ENCODE measurements at places on chromosomes 4 and X. TPM values are rescaled to one million over a fixed set of nuclear protein-coding genes. Genes with fewer than 3 reads are reported as not detected.

The GLRB gene
- 11.9 TPM for total RNA-seq

- H3K4me1 ChIP-seq, result no peaks in the 10 kb centered on the region
- peaks cover 5% of the 10 kb centered on the region for H3K36me3 ChIP-seq
- DNase-seq, result no peak
- H3K4me3 ChIP-seq, result no peak overlapping the region
- no peak overlapping the region for H3K27ac ChIP-seq
- H3K27me3 ChIP-seq, result no peaks in the 10 kb centered on the region
Observed at GRCh38 chrX:153499876-153500275, 5.1 kb downstream of the BGN start.

- peaks cover 2% of the 10 kb centered on the region for H3K27me3 ChIP-seq
- no peaks in the 10 kb centered on the region for H3K4me1 ChIP-seq
- no peaks in the 10 kb centered on the region for H3K36me3 ChIP-seq
Observed at GRCh38 chrX:53004038-53004437, 44.6 kb upstream of the GPR173 start.

DNA sequence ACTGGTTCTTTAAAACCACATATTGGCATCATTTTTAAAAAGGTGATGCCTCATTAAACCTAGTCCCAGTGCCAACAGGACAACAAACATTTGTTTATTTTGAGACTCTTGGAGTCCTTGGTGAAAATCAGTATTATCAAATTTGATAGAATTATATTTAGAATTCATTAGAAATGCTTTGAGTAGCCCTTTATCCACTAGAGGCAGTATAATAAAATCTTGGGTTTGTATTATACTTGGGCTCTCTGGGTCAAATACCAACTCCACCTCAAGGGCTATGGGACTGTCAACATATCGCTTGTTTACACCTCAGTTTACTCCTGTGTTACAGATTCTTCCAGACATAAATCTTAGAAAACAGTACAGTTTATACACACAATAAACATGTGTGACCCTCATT lies 335.7 kb upstream of the FSTL5 start:
- H3K4me1 ChIP-seq, result peaks cover 1% of the 10 kb centered on the region
- no peaks in the 10 kb centered on the region for H3K27me3 ChIP-seq
- no peak overlapping the region for H3K27ac ChIP-seq
- H3K4me3 ChIP-seq, result no peak overlapping the region
- no peaks in the 10 kb centered on the region for H3K36me3 ChIP-seq

DNA sequence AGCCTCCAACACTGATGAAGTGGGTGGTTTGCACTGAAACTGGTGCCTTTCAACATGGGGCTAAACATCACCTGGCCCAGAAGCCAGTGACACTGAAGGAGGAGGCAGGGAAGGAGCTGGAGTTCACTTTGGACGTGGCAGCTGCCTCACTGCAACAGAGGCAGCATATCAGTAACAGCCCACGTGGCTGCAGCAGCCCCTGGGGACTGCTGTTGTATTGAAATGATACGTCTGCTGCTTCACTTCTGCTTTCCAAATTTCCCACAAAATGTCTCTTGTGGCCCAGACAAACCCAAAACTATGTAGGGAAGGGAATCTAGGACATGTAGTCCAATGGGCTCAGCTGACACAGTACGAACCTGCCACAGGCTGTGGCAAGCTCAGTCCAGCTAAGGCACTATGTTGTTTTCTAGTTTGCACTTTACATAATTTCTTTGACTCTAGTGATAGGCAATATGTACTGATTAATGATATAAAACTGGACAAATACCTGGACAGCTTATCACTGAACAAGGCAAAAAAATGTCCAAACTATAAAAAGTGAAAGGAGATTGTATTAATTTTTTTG lies 84.7 kb upstream of the RAPGEF2 start:
- no peaks in the 10 kb centered on the region for H3K36me3 ChIP-seq
- no peak for DNase-seq
- H3K4me1 ChIP-seq, result peaks cover 4% of the 10 kb centered on the region
- H3K27me3 ChIP-seq, result peaks cover 3% of the 10 kb centered on the region
- no peak overlapping the region for H3K27ac ChIP-seq

GRCh38 chr4:147492761-147493160 lies 11.9 kb downstream of the EDNRA start:
- no peak for DNase-seq
- H3K27ac ChIP-seq, result no peak overlapping the region
- no peak overlapping the region for H3K4me3 ChIP-seq
- H3K27me3 ChIP-seq, result no peaks in the 10 kb centered on the region
- H3K36me3 ChIP-seq, result no peaks in the 10 kb centered on the region

DNA sequence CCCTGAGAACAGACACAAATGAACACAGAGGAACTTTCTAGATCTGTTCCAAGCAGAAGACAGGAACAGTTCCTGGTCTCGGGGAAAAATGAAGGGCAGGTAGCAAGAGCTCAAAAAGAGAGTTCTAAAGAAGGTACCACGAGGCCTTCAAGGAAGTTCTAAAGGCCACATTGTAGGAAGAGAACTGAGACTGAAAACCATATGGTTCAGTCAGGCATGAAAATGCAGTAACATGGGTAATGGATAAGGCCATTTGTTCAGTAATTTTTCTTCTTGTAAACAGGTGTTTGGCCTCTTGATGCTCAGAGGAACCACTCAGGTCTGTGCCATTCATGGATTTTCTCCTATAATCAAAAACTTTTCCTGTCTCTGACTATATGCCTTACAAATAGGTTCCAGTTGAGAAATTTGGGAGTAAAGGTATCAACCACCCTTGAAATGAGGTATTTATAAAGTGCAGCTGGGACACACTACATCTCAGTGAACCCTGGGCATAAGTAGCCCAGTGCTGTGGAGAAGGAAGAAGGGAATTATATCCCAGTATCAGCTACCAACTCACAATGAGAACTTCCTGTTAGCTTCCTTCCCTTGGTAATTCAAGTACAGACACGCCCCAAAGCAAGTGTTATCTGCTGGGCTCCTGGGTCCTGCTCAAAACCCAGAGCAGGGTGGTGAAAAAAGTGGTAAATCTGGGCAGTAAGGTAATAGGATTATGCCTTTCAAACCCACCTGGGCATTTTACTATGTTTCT lies 277.9 kb downstream of the KLHL13 start:
- no peaks in the 10 kb centered on the region for H3K27me3 ChIP-seq
- no peak for DNase-seq
- H3K27ac ChIP-seq, result no peak overlapping the region

The PDLIM3 gene
- total RNA-seq, result 3.2 TPM

The SMR3B gene
- total RNA-seq, result not detected

- H3K36me3 ChIP-seq, result no peaks in the 10 kb centered on the region
- no peak overlapping the region for H3K4me3 ChIP-seq
- no peak for DNase-seq
- H3K27ac ChIP-seq, result no peak overlapping the region
Observed at GRCh38 chrX:77814210-77814609, 28.2 kb upstream of the ATRX start.

- H3K36me3 ChIP-seq, result no peaks in the 10 kb centered on the region
- no peaks in the 10 kb centered on the region for H3K4me1 ChIP-seq
- H3K27ac ChIP-seq, result no peak overlapping the region
- DNase-seq, result no peak
- no peaks in the 10 kb centered on the region for H3K27me3 ChIP-seq
Observed at GRCh38 chr4:145252190-145252589, 71.8 kb upstream of the OTUD4 start.

- no peak overlapping the region for H3K4me3 ChIP-seq
- H3K36me3 ChIP-seq, result no peaks in the 10 kb centered on the region
- no peaks in the 10 kb centered on the region for H3K27me3 ChIP-seq
- no peaks in the 10 kb centered on the region for H3K4me1 ChIP-seq
- H3K27ac ChIP-seq, result no peak overlapping the region
Observed at GRCh38 chr4:157885811-157886210, 287.0 kb downstream of the GASK1B start.

- H3K36me3 ChIP-seq, result no peaks in the 10 kb centered on the region
- no peak overlapping the region for H3K27ac ChIP-seq
- peaks cover 23% of the 10 kb centered on the region for H3K4me1 ChIP-seq
- no peak overlapping the region for H3K4me3 ChIP-seq
Observed at GRCh38 chr4:11424000-11424399, 4.7 kb downstream of the HS3ST1 start.

DNA sequence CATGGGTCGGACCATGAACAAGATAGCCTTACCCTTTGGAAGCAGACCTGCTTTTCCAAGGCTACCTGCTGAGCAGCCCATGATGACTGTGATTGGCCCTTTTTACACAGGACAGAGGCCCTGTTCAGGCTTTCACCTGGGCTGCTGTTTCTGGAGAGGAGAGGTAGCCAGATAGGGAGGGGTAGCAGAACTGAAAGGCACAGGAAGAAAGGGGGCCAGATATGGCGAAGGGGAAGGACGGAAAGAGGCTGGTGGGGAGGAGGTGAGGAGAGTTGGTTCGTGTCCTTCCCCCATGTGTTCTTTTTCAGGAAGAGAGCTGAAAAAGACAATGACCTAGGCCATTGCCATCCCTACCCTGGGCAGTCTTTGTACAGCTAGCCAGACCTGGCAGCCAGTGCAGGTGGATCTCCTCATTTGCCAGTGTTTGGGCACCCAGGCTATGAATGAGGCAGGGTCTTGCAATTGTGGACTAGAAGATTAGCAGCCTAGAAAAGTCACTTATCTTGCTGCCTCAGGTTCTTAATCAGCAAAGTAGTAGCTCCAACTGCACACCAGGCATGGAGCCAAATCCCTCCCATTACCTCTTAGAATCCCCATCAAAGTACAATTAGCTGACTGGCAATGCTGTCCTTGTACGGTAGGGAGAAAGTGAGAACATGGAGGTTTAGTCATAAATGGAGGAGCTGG lies 139.6 kb downstream of the AMMECR1 start:
- no peak overlapping the region for H3K27ac ChIP-seq
- DNase-seq, result no peak
- no peaks in the 10 kb centered on the region for H3K27me3 ChIP-seq
- peaks cover 4% of the 10 kb centered on the region for H3K4me1 ChIP-seq
- H3K36me3 ChIP-seq, result peaks cover 14% of the 10 kb centered on the region

The SHROOM4 gene
- 6.6 TPM for total RNA-seq

The SPANXN5 gene
- not detected for total RNA-seq

The FAM9C gene
- not detected for total RNA-seq

All from progenitor cell of endocrine pancreas (in vitro differentiated cells).